RWPE1 (cell line): ENCODE measurements at places on chromosomes 5 and 9.

- DNase-seq, result no peak
Observed at GRCh38 chr5:78649861-78650496, 1.4 kb upstream of the LHFPL2 start.

DNA sequence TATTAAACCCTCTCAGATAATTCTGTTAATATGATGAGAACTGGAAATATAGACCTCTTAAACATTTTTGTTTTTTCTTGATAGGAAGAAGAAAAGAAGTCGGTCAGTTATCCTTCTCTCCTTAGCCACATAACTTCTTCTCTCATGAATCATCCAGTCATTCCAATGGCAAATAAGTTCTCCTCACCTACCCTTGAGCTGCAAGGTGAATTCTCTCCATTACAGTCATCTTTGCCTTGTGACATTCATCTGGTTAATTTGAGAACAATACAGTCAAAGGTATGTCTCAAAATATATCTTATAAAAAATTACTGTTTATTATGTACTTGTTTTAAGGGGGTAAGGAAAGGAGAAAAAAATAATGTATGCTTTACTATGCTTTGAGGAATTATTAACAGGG, 165.3 kb downstream of the MAN2A1 start:
- DNase-seq, result no peak

DNA sequence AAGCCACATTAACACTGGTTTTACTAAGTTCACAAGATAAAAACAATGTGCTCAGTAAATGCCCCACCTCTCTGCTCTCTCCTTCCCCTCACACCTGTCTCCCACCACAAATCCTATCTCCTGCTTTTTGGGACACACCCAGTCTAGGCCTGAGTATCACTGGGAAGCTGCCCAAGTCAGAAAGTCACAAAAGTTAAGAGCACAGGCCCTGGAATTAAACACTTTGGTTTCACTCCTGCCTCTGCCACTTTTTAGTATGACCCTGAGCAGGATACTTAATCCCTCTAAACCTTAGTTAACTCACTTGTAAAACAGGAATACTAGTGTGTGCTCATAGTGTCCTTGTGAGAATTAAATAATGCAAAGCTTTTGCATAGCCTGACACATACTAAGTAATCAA, 11.3 kb downstream of the C5 start:
- no peak for DNase-seq

DNA sequence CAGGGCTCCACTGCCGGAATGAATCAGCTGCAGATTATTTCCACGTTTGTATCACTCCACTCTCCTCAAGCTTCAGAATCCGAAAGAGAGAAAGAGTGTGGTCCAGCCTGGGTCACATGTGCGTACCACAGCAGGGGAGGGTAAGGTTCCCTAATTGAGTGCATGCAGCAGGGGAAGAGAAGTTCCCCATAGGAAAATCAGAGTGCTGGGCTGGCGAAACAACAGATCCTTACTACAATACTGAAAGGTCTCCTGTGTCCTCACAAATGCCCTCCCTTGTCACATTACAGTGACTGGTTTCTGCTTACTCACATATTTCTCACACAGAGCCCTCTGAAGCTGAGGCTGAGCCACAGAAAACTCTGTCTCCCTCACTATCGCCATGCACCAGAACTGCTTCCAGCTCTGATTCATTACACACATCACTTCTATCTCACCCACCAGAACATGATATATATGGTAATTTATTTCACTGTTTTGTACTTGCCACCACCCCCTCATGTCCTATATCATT, 532.2 kb upstream of the TUSC1 start:
- no peak for DNase-seq

DNA sequence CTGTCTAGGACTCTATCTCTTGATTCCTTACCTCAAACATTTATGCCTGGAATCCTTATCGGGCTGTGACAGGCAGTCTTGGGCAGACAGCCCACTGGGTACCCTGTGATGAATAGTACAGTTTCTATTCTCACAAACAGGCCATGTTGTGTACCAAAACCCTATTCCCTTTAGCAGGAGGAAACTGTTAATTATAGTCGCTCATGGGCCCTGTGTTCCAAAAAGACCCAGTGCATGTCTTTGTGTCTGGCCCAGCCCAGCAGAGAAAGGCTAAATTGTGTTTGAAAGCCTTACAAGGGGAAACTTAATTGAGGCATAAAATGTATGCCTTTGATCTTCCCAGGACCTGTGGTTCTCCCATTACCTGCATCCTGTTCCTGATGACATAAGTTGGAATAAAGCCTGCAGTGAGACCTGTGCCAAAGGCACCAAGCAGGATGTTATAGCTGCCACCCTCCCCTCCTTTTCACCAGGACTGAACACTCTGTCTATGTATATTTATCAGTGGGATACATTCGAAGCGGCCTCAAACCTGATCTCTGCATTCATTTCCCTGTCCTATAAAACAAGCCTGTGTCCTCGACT, 43.3 kb downstream of the TLR4 start:
- no peak for DNase-seq

DNA sequence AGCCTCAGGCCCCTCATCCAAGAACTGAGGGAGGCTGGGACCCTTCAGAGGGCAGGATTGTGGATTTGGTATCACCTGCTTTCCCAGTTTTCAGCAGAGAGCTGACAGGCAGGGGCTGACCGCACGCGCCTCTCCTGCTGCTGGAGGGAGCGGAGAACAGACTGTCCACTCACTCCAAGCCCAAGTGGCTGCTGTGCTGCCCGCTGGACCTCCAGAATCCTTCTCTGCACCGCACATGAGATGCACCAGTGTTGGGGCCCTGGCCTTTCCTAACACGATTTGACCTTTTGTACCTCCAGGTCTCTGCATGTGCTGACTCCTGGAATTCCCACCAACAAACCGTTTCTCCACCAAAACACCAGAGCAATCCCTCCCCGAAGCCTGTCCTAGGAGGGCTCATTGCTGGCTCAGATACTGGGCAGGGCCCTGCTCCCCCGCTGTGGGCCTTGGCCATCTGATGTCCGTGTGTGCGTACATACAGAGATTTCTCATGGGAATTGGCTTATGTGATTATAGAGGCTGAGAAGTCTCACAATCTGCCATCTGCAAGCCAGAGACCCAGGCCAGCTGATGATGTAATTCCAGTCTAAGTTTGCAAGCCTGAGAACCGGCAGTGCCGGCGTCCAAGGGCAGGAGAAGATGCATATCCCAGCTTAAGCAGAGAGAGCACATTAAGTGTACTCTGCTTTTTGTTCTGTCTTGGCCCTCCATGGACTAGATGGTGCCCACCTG, 141.7 kb downstream of the GADD45G start:
- no peak for DNase-seq

GRCh38 chr5:64210866-64211265, 45.2 kb downstream of the RNF180 start:
- DNase-seq, result peak; percentile 65

- DNase-seq, result no peak
Observed at GRCh38 chr5:144427866-144428265, 257.2 kb downstream of the KCTD16 start.

DNA sequence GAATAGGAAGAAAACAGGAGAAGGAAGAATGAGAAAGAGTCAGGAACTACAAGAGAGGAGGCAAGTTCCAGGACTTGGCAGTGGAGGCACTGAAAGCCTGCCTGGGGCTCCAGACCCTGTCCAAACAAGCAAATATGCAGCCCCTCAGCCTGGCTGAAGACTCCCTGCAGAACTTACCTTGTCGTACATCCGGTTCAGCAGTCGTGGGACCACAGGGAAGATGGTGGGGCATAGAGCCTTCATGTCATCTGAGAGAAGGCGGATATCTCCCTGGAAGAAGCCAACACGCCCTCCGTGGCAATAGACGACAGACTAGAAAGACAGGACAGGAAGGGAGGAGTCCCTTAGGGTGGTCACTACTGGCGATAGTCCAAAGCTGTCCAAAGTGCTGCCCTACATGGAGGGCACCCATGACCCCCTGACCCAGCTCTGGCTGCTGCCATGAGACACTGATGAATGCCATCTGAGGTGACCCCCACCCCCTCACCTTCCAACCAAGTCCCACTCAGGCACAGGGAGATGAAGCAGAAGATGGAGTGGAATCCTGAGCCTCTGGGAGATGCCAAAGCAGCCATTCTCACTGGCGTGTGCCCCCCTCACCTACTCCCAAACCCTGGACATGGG, 27.7 kb upstream of the MEIKIN start:
- DNase-seq, result no peak

DNA sequence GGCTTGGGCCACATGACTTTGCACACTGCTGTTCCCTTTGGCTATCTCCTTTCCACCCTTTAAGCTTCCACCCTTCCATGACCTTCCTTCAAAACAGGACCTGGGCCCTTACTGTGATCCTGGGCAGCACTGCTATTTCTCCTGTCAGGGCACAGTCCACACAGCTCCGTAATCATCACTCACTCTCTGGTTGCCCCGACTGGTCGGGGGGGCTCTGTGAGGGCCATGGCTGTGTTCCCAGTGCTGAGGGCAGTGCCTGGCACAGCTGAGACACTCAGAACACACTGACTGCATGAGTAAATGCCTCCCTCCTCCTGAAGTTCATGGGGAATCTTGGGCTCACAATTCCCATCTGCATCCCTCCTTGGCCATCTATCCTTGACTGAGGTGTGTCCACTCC, 12.2 kb downstream of the TRAF1 start:
- DNase-seq, result no peak
